ENCODE measurements at places on chromosomes 6 and 20. TPM values are rescaled to one million over a fixed set of nuclear protein-coding genes. Genes with fewer than 3 reads are reported as not detected.

The JAG1 gene
- 0.30 TPM for total RNA-seq

The ZKSCAN8 gene
- total RNA-seq = 20.7 TPM

The HLA-DRA gene
- 4.3 TPM for total RNA-seq

DNA sequence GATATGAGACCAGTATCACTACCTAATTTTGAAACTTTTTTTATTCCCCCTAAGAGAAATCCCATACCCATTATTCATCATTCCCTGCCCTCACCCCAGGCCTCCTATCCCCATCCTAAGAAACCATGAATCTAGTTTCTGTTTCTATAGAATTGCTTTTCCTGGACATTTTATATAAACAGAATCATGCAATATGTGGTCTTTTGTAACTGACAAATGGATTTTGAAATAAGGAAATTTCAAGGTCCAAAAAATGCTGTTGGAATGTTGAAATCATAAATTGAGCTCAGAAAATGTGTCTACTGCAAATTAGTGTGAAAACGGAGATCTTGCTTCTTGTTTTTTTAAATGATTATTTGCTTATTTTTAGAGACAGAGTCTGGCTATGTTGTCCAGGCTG is 25.1 kb downstream of the RNF217 start:
- no peak overlapping the region for H3K4me3 ChIP-seq
- peaks cover 3% of the 10 kb centered on the region for H3K4me1 ChIP-seq
- no peaks in the 10 kb centered on the region for H3K36me3 ChIP-seq
- H3K27me3 ChIP-seq = no peaks in the 10 kb centered on the region
- H3K27ac ChIP-seq = no peak overlapping the region

GRCh38 chr6:138291036-138291848 is 73.0 kb upstream of the PBOV1 start:
- no peaks in the 10 kb centered on the region for H3K36me3 ChIP-seq
- DNase-seq = no peak
- H3K27me3 ChIP-seq = peaks cover 1% of the 10 kb centered on the region
- H3K4me3 ChIP-seq = no peak overlapping the region

GRCh38 chr6:68572525-68572924 is 62.6 kb upstream of the ADGRB3 start:
- peaks cover 2% of the 10 kb centered on the region for H3K27me3 ChIP-seq
- no peak overlapping the region for H3K4me3 ChIP-seq
- peak; percentile 30 for DNase-seq

DNA sequence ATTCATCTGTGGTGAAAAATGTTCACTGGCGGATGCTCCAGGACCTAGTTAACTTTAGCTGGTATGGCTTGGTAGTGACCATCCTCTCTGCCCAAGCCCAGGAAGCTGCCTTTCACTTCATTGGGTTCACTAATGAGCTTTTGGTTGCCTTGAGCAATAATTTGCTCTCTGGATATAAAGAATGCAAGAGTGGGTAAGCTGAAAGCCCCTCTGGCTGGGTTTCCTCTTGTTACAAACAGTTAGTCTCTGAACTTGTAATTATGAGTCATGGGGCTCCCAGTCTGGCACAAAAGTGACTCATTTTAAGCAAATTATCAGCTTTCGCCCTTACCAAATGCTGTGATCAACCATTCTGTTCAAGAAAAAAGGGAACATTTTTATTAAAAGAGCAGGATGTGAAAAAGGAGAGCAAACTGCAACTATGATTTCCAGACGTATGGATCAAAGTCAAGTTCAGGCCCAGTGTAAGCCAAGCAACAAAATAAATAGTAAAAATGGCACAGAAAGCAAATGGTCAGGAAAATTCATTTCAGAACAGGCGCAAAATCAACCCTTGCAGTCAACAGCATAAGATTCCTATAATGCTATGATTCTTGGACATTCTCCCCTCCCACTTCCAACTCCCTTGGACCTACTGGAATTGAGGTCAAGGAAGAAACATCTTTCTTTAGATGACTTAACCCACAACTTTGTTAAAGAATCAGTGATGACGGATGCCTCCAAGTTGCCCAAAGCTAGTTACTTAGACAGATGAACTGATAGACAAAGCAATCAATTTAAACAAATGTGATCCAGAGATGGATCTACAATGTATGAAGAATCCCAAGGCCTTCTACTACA is 130.0 kb upstream of the KCNK16 start:
- H3K4me1 ChIP-seq = peaks cover 6% of the 10 kb centered on the region
- peaks cover 23% of the 10 kb centered on the region for H3K27me3 ChIP-seq
- DNase-seq = peak; percentile 11
- peaks cover 4% of the 10 kb centered on the region for H3K36me3 ChIP-seq
- no peak overlapping the region for H3K27ac ChIP-seq
- H3K4me3 ChIP-seq = no peak overlapping the region

All from activated CD4-positive, alpha-beta T cell treated with anti-CD3 and anti-CD28 coated beads for 36 hours (primary cell).